ENCODE measurements at places on chromosomes 1 and 21. TPM values are rescaled to one million over a fixed set of nuclear protein-coding genes. Genes with fewer than 3 reads are reported as not detected.

- peak; percentile 66 for DNase-seq
These were observed 42.9 kb downstream of the HSPG2 start for GRCh38 chr1:21894034-21894881.

GRCh38 chr1:59075021-59075420, 221.9 kb upstream of the FGGY start:
- DNase-seq, result no peak

FCRL1 gene
- not detected for total RNA-seq

SYDE2 gene
- total RNA-seq, result 1.0 TPM

GRCh38 chr1:23592209-23592892, 33.0 kb upstream of the ID3 start:
- no peak for DNase-seq

- no peak for DNase-seq
These were observed 89.5 kb upstream of the CSF3R start for GRCh38 chr1:36572142-36572715.

ADAMTS4 gene
- 5.4 TPM for total RNA-seq

GRCh38 chr1:18112611-18113010, 5.0 kb downstream of the IGSF21 start:
- no peak for DNase-seq

PRPF38A gene
- 13.8 TPM for total RNA-seq

DNA sequence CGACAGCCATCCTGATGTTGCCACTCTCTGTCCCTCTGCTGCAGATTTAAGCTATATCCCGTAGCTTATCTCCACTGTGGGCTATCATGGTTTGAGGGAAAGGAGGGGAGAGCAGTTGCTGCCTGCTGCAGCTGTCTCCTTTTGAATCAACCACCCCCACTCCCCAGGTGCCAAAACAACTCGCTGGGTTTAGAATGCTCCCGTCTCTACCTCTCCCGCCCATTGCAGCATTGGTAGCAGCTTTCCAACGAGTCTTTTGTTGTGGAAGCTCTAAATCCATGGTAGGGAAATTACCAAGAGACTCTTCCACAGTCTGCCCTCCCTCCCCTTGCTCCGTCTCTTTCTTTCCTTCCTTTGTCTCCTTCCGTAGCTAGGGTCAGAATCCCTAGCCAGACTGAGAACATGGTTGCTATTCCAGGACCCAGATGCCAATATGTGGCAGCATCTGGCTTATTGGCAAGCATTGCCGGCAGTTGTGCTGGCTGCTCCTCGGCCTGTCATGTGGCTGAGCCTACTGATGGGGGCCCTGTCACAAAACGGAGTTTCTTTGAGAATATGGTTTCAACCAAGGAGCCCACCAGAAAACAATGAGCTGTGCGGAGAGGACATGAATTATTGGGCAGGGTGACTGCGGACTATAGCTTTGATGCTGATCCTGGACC, 230.7 kb downstream of the RPS6KC1 start:
- DNase-seq, result no peak

All from LHCN-M2 (cell line).